ENCODE measurements at places on chromosomes 2 and 18. TPM values are rescaled to one million over a fixed set of nuclear protein-coding genes. Genes with fewer than 3 reads are reported as not detected.

The IL18RAP gene
- 0.38 TPM for total RNA-seq

The CENPA gene
- not detected for total RNA-seq

The TUBB8B gene
- total RNA-seq = not detected

The NTSR2 gene
- not detected for total RNA-seq

The WDFY1 gene
- 21.8 TPM for total RNA-seq

The OTOS gene
- not detected for total RNA-seq

The ALKAL2 gene
- not detected for total RNA-seq

The EDAR gene
- not detected for total RNA-seq

The EPHA4 gene
- total RNA-seq = 5.9 TPM

The CYB5A gene
- 27.1 TPM for total RNA-seq

GRCh38 chr2:1818811-1819210, 74.5 kb upstream of the PXDN start:
- DNase-seq = peak; percentile 39

GRCh38 chr2:106997204-106997603, 111.2 kb upstream of the ST6GAL2 start:
- DNase-seq = no peak

DNA sequence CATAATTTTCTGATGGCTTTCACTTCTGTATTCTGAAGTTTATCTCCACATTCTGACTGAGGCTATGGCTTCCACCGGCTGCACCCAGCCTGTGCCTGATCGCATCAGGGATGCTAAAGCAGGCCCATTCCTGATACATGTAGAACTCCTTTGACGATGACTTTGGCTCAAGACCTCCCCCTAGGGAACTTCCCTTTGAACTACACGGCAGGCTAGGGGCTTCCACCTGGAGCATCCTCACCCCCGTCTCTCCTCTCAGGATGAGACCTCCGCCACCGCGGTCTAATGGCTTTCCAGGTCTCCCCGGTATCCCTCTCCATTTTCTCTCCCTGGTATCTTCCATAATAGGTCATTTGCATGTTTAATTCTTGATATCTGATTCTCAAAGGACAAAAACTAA, 214.9 kb upstream of the CHST9 start:
- no peak for DNase-seq

DNA sequence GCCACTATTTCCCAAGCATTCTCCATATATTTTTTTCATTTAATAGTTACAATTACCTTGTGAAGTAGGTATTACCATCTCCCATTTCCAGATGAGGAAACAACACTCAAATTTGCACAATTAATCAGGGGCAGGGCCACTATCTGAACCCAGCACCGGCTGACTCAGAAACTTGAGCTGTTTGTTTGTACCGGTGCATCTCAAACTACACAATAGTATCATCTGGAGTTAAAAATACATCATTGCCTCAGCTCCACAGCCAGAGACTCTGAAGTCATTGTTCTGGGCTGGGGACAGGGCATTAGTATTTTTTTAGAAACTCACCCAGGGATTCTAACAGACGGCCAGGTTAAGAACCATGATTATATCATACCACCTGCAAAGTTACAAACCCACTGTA, 55.9 kb downstream of the CDCA7 start:
- DNase-seq = no peak

DNA sequence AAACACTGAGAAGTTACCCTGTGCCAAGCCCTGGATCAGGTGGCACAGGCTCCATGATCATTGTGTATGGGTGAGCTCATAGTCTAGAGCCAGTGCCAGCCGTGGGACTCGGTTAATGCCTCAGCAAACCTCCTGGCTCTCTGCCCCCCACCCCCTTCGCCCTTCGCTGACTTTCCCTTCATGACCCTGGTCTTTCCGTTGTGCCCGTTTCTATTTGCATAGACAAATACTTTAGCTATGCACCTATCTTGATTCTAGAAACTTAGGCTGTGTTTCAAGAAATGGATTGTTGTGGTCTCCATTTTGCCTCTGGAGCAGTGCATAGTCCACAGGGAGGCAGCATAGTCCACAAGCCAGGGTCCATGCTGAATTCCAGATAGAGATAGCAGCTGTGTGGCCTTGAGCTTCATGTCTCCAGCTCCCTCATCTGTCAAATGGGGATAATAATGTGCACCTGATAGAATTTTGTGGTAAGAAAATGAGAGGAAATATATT, 44.8 kb upstream of the KDM3A start:
- peak; percentile 52 for DNase-seq

- DNase-seq = no peak
These were observed 32.0 kb upstream of the CDK5R2 start for GRCh38 chr2:218927422-218927821.

- no peak for DNase-seq
These were observed 12.9 kb upstream of the ANKRD53 start for GRCh38 chr2:70965506-70965905.

DNA sequence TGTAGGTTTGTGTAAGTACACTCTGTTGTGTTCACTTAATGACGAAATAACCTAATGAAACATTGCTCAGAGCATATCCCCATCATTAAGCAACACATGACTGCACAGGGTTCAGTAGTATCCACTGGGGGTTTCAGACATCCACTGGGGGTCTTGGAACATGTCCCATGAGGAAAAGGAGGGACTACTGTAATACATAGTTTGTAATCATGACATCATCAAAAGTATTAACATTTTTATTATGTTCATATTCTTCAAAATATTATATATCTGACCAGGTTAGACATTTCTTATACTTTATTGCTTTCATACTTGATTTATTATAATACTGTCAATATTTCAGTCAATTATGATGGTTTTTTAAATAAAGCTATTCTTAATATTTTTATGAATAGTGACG, 54.4 kb upstream of the EMILIN2 start:
- DNase-seq = no peak

- no peak for DNase-seq
These were observed 107.8 kb downstream of the CTNNA2 start for GRCh38 chr2:79620679-79621078.

DNA sequence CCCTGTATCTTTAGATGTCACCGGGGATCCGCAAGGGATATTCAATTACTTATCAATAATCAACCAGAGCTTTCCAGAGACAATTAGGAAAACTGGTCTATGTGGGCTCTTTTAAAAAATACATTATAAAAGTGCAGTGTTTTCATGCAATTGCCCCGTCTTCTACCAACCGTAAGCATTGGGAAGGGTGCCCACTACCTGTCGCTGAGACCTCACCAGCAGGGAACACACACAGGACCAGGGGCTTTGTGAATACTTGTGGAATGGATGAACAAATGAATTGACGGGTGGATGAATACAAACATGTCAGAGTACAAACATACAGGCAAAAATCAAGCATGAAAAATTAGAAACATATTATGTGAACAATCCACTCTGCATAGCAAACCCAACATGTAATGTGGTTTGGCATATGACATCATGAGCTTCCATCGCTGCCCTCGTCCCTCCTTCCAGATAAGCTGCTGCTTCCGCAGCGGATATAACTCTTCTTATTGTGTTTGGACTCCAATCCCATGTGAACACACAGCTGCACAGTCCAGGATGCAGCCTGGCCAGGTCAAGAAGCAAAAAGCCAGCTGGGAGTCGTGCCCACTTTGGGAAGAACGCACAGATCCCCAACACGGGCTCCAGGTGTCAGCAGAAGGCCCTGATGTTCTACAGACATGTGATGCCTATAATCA, 5.3 kb downstream of the FHL2 start:
- no peak for DNase-seq

GRCh38 chr2:121084130-121084680, 200.8 kb downstream of the TFCP2L1 start:
- DNase-seq = no peak

GRCh38 chr18:58992301-58993231, 127.9 kb downstream of the ZNF532 start:
- DNase-seq = no peak

GRCh38 chr2:136126021-136126420, 8.1 kb upstream of the CXCR4 start:
- no peak for DNase-seq

GRCh38 chr2:38259311-38259710, 117.8 kb downstream of the ATL2 start:
- DNase-seq = no peak

DNA sequence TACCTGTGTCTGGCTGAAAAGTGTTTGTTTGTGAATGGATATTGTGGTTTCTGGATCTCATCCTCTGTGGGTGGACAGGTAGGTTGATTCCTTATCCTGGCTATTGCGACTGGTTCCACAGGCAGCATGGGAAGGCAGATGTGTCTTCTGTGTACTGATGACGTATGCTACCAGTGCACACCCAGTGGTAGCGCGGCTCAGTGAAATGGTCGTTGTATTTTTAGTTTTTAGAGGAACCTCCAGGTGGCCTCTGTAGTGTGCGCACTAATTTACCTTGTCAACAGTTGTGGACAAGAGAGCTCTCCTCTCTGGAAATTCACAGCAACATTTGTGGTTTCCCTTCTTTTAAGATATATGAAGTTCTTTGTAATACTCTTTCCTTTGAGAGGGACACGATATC, 52.5 kb downstream of the CCDC74A start:
- no peak for DNase-seq

DNA sequence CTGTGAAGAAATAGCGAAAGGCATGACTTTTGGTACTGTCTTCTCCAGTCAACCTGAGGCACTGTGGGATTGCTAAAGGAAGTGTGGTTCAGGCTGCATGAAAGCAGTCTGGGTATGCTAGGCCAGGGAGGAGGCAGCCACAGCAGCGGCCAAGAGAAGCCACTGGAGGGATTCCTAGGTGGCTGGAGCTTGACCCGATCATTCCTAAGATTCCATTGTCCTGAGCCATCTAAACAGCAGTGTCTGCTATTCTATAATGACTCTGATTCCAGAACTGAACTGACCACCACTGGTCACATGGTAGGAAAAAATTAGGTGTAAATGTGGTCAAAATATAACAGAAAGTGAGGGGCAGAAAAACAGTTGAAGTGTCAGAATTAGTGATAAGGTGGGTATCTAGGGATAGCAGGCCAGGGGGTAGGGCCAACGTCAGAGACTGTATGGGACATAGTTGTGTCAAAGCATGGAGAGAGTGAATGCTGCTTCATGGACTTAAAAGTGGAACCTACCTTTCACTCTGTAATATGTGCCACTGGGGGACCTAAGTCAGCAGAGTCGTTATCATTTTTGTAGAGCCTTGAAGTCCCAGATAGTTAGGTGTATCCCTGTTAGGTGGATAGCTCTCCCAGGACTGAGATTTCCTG, 204.6 kb downstream of the CTNNA2 start:
- DNase-seq = peak; percentile 9

GRCh38 chr2:128593518-128593878, 274.8 kb upstream of the HS6ST1 start:
- no peak for DNase-seq

- no peak for DNase-seq
These were observed 328.5 kb downstream of the TDRD15 start for GRCh38 chr2:21452263-21452662.

DNA sequence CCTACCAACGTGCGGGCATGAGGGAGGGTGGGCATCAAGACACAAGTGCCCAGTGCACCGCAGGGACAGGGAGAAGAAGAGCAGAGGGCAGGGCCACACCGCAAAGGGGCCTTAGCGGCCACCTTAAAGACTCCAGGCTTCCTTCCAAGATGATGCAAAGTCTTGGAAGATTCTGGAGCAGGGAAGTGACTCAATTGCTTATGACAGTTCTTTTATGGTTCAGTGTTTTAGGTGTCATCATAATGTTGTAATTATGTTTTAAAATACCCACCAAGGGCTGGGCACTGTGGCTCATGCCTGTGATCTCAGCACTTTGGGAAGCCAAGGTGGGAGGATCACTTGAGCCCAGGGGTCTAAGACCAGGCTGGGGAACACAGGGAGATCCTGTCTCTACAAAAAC, 44.5 kb upstream of the SEMA4C start:
- no peak for DNase-seq

DNA sequence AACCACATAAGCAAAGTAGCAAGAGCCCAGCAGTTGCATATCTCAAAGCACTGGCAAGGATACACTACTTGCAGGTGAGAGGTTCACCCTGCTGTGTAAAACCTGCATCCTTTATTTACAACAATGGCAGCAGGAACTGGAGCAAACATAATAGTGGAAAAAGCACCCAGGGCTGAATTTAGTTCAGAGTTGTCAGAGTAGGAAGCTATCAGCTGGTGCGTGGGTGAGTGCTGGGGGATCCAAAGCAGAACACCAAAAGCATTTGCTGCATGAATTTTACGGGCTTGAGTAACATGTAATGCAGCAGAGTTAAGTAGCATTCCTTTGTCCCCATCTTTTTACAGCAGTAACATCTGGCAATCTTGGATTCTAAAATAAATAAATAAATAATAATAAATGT, 73.5 kb upstream of the SRD5A2 start:
- DNase-seq = no peak

DNA sequence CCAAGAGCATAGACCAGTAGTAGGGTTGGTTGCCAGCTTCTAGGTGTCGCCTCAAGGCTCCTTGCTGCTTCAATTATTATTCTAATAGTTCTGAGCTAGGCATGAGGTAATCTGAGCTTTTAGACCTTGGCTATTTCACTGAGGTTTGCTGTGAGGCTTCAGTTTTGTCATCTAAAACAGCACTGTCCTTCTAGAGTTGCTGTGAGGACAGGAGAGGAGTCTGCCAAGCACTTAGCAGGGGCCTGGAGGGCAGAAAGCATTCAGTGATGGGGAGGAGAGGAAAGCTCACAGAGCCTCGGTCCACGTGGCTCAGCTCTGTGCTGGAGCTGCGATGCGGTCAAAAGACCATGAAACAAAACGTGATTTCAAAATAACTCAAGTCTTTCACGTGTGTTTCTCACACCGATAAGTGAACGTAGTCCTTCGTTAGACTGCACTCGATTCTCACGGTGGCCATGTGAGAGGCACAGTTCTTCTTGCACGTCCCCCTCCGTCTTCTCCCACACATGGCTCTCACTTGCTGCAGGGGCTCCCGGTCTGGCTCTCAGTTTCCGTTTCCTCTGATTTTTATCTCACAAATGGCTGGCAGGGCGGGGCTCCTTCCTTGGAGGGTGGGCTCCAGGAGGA, 113.7 kb downstream of the B3GNT2 start:
- DNase-seq = no peak

DNA sequence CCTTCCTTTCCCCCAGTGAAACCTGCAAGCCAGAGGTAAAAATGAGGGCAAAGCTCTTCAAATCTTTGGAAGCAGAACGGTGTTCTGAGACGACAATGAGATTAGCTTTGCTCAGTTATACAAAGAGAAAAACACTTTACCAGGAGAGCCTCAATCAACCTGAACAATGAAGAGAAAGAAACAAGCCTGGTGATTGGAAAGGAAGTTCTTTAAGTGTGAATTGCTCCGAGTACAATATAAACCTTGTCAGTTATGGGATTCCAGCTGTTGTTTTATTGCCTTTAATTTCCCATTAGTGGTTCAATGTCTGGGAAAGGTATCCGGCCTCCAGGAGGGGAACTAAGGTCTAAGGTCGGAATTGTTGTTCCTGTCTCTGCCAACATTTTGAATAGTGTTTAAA, 901.6 kb downstream of the EPHA4 start:
- no peak for DNase-seq

- no peak for DNase-seq
These were observed 15.2 kb upstream of the REV1 start for GRCh38 chr2:99504844-99505584.
